T-helper 17 cell (primary cell): ENCODE measurements at places on chromosomes 5 and 9. TPM values are rescaled to one million over a fixed set of nuclear protein-coding genes. Genes with fewer than 3 reads are reported as not detected.

GRCh38 chr5:95901676-95902627 lies 59.7 kb downstream of the ELL2 start:
- no peak for DNase-seq
- peak overlapping the region; percentile 78 for H3K27ac ChIP-seq
- peaks cover 5% of the 10 kb centered on the region for H3K4me1 ChIP-seq
- peaks cover 10% of the 10 kb centered on the region for H3K36me3 ChIP-seq

Gene ANKRD34B
- total RNA-seq: not detected

GRCh38 chr9:33158843-33159776 lies 8.0 kb downstream of the B4GALT1 start:
- H3K27ac ChIP-seq: peak overlapping the region; percentile 99
- H3K36me3 ChIP-seq: no peaks in the 10 kb centered on the region
- DNase-seq: no peak
- H3K4me3 ChIP-seq: peak overlapping the region; percentile 98
- no peaks in the 10 kb centered on the region for H3K27me3 ChIP-seq

Gene HCN1
- total RNA-seq: not detected

DNA sequence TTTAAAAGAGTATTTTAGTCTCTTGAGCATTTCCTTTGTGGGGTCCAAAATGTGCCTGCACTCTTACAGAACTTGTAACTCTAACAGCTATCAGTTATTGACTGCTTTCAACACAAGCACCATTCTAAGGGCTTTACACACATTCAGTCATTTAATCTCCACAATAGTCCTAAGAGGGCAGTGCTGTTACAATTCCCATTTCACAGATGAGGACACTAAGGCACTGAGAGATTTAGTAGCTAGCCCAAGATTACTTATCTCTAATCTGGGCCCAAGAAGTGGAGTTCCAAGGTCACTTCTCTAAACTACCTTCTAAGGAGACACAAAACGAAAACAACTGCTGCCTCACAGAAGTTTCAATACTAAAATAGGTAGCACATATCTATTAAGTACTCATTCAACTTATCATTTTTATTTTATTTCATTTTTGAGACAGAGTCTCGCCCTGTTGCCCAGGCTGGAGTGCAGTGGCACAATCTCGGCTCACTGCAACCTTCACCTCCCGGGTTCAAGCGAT lies 275.2 kb downstream of the CWC27 start:
- H3K27ac ChIP-seq: no peak overlapping the region
- H3K4me3 ChIP-seq: no peak overlapping the region
- no peak for DNase-seq
- peaks cover 5% of the 10 kb centered on the region for H3K4me1 ChIP-seq

Gene CTXN3
- not detected for total RNA-seq

DNA sequence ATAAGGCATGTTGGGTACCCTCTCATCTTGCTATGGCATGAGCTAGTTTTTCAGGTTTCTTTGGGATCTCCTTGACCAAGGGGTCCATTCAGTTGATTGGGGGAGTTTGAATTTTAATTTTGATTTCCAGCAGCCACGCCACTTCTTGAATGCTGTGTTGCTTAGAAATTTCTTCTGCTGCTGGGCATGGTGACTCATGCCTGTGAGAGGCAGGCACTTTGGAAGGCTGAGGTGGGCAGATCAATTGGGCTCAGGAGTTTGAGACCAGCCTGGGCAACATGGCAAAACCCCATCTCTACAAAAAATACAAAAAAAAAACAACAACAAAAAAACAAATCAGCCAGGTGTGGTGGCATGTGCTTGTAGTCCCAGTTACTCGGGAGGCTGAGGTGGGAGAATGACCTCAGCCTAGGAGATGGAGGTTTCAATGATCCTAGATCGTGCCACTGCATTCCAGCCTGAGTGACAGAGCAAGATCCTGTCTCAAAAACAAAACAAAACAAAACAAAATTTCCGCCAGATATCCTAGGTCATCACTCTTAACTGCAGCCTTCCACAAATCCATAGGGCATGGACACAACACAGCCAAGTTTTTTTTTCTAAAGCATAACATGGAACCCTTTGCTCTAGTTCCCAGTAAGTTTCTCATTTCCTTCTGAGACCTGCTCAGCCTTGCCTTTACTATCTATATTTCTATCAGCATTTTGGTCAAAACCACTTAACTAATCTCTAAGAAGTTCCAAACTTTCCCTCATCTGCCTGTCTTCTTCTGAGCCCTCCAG lies 17.7 kb downstream of the TMC1 start:
- DNase-seq: no peak
- H3K27ac ChIP-seq: no peak overlapping the region
- no peaks in the 10 kb centered on the region for H3K27me3 ChIP-seq
- no peak overlapping the region for H3K4me3 ChIP-seq
- peaks cover 3% of the 10 kb centered on the region for H3K4me1 ChIP-seq

GRCh38 chr5:69305512-69305911 lies 27.1 kb downstream of the CCDC125 start:
- no peaks in the 10 kb centered on the region for H3K27me3 ChIP-seq
- no peak overlapping the region for H3K27ac ChIP-seq
- DNase-seq: no peak
- H3K4me1 ChIP-seq: no peaks in the 10 kb centered on the region
- no peak overlapping the region for H3K4me3 ChIP-seq
